ENCODE measurements at places on chromosomes 6 and 20.

- no peak for DNase-seq
Observed at GRCh38 chr6:112912416-112913101, 565.4 kb downstream of the RFPL4B start.

DNA sequence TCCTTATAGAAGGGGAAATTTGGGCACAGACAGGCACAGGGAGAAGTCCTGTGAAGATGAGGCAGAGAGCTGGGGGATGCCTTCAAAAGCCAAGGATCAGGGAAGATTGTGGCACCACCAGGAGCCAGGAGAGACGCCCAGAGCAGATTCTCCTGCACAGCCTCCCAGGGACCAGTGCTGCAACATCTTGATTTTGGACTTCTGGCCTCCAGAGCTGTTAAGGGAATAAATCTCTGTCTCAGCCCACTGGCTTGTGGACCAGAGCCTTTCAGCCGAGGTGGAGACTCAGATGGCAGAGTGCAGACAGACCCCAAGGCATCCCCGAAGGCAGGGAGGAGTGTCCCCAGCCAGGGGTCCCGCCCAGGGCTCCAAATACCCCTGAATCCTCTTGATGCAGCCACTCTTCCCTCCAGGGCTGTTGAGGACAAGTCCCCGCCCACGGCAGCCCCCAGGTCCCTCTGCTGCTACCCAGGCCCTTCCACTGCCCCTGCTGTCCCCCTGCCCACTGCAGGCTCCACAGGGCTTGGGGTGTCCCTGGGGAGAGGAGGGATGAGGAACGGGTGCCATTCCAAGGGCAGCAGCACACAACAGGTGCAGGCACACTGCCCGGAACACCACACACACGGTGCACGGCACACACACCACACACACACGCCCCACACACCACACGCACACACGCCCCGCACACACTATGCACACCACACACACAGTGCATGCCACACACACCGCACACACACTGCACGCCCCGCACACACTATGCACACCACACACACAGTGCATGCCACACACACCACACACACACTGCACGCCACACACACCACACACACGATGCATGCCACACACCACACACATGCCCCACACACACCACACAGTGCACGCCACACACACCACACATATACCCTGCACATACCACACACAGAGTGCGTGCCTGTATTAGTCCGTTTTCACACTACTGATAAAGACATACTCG lies 311.4 kb downstream of the TAF4 start:
- DNase-seq, result no peak

GRCh38 chr6:110813338-110814101 lies 1.7 kb downstream of the CDK19 start:
- no peak for DNase-seq

- no peak for DNase-seq
Observed at GRCh38 chr6:313087-313486, 20.8 kb downstream of the DUSP22 start.

DNA sequence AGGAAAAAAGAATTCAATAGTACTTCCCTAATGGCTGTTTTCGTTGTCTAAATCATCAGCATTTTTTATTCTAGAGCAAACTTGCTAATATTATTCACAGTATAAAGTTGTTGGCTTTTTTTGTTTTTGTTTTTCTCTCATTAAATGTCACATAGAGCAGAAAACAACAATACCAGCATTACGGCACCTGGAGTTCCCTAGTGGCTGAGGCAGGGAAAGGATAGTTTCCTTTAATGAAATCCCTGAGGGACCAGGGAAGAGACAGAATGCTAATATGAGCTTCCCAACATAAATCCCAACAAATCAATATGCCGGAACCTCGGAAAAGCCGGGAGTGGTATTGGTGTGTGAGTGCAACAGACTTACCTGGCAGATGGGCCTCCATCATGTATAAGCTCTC lies 235.2 kb upstream of the ASCC3 start:
- no peak for DNase-seq

DNA sequence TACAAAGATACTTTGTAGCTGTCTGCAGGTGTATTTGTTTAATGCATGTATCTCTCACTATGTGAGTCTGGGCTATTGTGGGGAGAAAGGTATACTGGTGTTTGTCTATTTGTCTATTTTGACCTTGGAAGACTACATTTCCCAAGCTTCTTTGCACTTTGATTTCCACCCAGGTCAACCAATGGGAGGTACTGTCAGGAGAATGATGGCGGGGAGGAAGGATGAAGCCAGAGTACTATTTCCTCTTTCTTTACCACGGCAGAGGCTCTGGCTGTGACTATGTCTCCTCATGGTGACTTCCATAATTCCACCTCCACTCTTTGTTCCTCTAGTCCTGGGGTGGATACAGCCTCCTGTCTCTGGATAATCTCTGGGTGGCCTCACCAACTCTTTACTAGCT lies 23.1 kb downstream of the LBP start:
- DNase-seq, result no peak

- DNase-seq, result no peak
Observed at GRCh38 chr20:40502576-40502975, 186.5 kb downstream of the MAFB start.

- no peak for DNase-seq
Observed at GRCh38 chr20:20518263-20518662, 150.4 kb downstream of the INSM1 start.

Measured in stimulated activated CD8-positive, alpha-beta memory T cell treated with anti-CD3 and anti-CD28 coated beads, Interleukin-2, amount 100 ng/mL, for 1 hour (primary cell).